ENCODE measurements at places on chromosomes 5 and 9.

DNA sequence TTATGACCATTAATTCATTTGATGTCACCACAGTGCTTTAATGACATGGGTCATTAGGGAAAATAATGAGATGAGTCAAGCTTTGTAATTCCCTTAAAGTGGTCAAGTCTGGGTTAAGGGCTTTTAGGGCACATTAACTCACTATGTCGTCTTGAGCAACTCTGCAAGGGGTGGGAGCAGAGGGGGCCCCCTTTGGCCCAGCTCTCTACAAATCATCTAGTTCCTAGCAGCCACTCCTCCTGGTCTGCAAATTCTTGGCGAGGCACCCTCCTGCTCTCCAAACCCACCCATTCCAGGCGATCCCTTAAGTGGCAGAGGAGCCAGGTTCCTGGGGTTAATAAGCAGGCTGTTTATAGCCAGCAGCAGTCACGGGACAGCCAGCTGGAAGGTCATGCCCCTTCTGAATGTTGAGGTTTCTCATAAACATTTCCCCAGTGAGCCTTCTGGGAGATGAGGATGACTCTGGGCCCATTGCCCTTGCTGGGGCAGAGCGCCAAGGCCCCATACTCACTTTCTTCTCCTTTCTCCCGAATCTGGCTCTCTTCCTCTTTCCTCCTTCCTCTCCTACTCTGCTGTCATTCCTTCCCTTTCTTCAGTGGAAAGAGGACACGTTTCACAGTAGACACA is 14.3 kb upstream of the GPX3 start:
- no peak for DNase-seq

DNA sequence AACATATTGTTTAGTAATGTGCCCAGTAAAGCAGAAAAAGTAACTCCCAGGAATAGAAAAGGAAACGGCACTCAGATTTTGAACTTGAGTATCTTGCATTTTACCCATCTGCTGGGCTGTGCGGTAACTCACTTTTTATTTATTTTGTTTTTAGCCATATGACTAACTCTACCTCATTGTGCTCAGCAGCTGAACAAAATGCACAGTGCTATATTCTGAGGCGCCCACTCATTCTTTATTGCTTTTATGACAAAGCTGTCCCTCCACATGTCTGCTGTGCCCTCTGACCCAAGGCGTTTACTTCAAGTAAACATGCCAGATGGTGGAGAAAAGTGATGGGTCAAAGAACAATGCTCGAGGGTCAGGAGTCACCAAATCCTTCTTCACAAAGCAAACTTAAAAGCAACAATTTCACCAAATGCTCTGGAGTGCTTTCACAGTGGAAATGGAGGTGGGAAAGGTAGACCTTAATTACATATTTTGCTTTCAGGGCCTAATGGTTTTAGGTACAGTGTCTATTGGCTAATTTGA is 215.2 kb upstream of the ELAVL2 start:
- no peak for DNase-seq

- no peak for DNase-seq
Observed at GRCh38 chr5:64532657-64533056, 26.8 kb downstream of the RGS7BP start.

GRCh38 chr5:56161927-56162326 is 71.2 kb downstream of the ANKRD55 start:
- no peak for DNase-seq

DNA sequence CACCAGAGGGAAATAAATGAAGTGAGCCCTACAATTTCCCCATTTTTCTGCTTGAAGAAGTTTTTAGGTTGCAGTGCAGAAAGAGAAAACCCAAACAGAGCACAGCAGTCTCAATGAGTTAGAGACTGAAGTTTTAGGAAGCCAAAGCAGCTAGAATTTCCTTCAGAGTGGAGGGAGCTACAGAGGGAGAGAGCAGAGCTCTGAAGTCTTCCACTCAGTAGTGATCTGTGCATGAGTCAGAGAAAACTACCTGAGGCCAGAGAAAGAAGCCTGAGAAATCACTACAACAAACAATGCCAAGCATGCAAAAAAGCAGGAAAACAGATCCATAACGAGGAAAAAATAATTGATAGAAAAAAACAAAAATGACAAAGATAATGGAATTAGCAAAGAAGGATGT is 17.9 kb upstream of the NDUFB6 start:
- no peak for DNase-seq

DNA sequence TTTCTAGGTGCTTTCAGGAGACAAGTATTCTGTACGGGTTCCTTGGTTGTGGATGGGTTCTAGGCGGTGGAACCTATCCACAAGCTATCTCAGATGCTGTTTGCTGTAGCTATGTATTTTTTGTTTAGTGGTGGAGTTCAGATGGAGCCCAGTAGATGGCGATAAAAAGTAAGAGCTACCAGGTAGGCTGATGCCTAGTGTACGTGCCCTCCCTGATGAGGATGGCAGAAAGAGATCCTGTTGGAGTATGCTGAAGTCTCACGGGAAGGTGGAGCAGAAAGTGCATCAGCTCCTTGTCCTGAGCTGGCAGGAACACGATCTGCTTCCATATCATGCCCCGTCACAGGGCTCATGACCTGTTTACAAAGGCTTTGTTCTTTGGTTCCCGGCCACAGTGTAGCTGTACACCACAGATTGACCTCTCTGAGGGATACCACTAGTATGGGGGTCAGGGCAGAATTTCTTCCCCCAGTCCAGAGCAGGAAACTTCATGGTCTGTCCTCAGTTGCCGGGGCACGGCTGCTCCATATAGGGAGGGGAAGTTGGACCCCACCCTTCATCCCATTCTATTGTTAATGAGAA is 12.6 kb upstream of the UGT3A2 start:
- DNase-seq, result no peak
